Thoracic aorta endothelial cell (primary cell): ENCODE measurements at places on chromosomes 1 and 21. TPM values are rescaled to one million over a fixed set of nuclear protein-coding genes. Genes with fewer than 3 reads are reported as not detected.

The FOXO6 gene
- 0.14 and 0.66 TPM in 2 replicates for total RNA-seq

The C1orf141 gene
- not detected in 2 replicates for total RNA-seq

The CLDN17 gene
- total RNA-seq, result not detected in 2 replicates

The LIPI gene
- total RNA-seq, result not detected in 2 replicates

The TAS1R3 gene
- 0.13 and 0.22 TPM in 2 replicates for total RNA-seq
